Activated naive CD8-positive, alpha-beta T cell treated with anti-CD3 and anti-CD28 coated beads, Interleukin-2, amount 50 U/mL, for 24 hours (primary cell): ENCODE measurements at places on chromosomes 1 and 21.

- H3K4me1 ChIP-seq = no peaks in the 10 kb centered on the region
- H3K27ac ChIP-seq = no peak overlapping the region
- DNase-seq = no peak
- H3K4me3 ChIP-seq = no peak overlapping the region
- no peaks in the 10 kb centered on the region for H3K36me3 ChIP-seq
- H3K27me3 ChIP-seq = peaks cover 1% of the 10 kb centered on the region
These were observed 95.9 kb downstream of the RASAL2 start for GRCh38 chr1:178189814-178190213.

DNA sequence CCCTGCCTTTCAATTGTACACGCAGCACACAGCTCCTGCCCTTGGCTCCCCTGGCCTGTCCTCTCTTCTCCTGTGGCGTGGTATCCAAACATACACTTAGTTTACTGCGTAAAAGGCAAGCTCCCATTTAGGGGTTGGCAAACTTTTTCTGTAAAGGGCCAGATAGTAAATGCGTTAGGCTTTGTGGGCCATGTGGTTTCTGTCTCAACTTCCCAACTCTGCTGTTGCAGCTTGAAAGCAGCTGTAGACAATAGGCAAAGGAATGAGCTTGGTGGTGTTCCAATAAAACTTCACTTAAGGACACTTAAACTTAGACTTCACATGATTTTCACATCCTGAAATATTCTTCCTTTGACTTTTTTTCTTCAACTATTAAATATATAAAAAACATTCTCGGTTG, 63.3 kb downstream of the RHOU start:
- H3K36me3 ChIP-seq = no peaks in the 10 kb centered on the region
- H3K4me1 ChIP-seq = peaks cover 11% of the 10 kb centered on the region
- DNase-seq = no peak
- no peaks in the 10 kb centered on the region for H3K27me3 ChIP-seq
- H3K4me3 ChIP-seq = no peak overlapping the region

DNA sequence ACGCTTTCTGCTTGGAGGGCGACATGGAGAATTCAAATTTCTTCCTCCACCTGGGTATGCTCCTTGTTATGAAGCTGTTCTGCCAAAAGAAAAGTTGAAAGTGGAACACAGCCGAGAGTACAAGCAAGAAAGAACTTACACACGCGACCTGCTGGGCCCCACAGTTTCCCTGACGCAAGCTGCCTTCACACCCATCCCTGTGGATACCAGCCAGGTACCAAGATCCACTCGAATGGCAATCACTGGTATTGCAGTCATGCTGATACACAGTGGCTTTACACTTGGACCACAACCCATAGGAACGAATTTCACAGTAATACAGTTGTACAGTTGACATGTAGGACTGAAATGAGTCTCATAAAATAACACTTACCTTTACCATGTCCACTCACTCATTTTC, 387.4 kb downstream of the ZP4 start:
- H3K27ac ChIP-seq = no peak overlapping the region
- no peaks in the 10 kb centered on the region for H3K36me3 ChIP-seq
- no peak for DNase-seq
- no peak overlapping the region for H3K4me3 ChIP-seq
- H3K27me3 ChIP-seq = peaks cover 3% of the 10 kb centered on the region
- H3K4me1 ChIP-seq = no peaks in the 10 kb centered on the region

- no peak overlapping the region for H3K4me3 ChIP-seq
- no peak overlapping the region for H3K27ac ChIP-seq
- H3K36me3 ChIP-seq = peaks cover 5% of the 10 kb centered on the region
- DNase-seq = no peak
- H3K4me1 ChIP-seq = peaks cover 1% of the 10 kb centered on the region
These were observed 34.7 kb upstream of the RGL1 start for GRCh38 chr1:183769956-183770815.

- DNase-seq = no peak
- H3K36me3 ChIP-seq = no peaks in the 10 kb centered on the region
- H3K27ac ChIP-seq = no peak overlapping the region
- H3K4me3 ChIP-seq = no peak overlapping the region
- H3K27me3 ChIP-seq = no peaks in the 10 kb centered on the region
- H3K4me1 ChIP-seq = no peaks in the 10 kb centered on the region
These were observed 5.5 kb downstream of the SCNN1D start for GRCh38 chr1:1285611-1286311.

DNA sequence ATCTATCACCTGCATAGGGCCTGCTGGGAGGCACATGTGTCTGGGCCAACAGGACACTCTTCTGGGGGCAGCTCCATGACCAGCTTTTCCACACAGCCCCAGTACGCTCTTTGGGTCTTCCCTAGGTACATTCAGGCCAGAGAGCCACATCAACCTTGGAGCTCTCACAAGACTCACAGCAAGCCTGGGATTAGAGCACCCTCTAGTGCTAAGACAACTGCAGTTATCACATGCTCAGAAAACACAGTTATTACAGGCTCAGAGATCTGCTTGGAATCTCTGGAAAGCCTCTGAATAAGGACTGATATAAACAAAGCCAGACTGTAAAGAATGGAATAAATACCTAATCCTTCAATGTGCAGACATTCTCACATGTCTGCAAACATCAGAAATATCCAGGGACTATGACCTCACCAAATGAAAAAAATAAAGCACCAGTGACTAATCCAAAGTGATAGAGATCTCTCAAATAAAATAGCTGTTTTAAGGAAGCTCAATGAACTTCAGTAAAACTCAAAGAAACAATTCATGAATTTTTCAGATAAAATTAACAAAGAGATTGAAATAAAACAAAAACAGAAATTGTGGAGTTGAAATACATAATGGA, 563.9 kb upstream of the NR5A2 start:
- no peaks in the 10 kb centered on the region for H3K4me1 ChIP-seq
- no peaks in the 10 kb centered on the region for H3K27me3 ChIP-seq
- H3K27ac ChIP-seq = no peak overlapping the region
- no peaks in the 10 kb centered on the region for H3K36me3 ChIP-seq
- DNase-seq = no peak
